ENCODE measurements at places on chromosomes 5 and 9. TPM values are rescaled to one million over a fixed set of nuclear protein-coding genes. Genes with fewer than 3 reads are reported as not detected.

The CARTPT gene
- 2.3 TPM for total RNA-seq

The TIMD4 gene
- 0.23 TPM for total RNA-seq

The GLT6D1 gene
- not detected for total RNA-seq

The GRXCR2 gene
- not detected for total RNA-seq

The COX7C gene
- 281 TPM for total RNA-seq

The ITK gene
- total RNA-seq: 0.23 TPM

The CMBL gene
- 12.0 TPM for total RNA-seq

The TMEFF1 gene
- total RNA-seq: 46.6 TPM

The ODF2 gene
- 25.1 TPM for total RNA-seq

The C9orf43 gene
- total RNA-seq: 0.69 TPM

The GADD45G gene
- total RNA-seq: 8.8 TPM

Data from diencephalon (tissue), 1 donor.